ENCODE measurements at places on chromosomes 4 and X.
A peak's percentile ranks its signal among the peaks of the same experiment; 100 is the strongest.

DNA sequence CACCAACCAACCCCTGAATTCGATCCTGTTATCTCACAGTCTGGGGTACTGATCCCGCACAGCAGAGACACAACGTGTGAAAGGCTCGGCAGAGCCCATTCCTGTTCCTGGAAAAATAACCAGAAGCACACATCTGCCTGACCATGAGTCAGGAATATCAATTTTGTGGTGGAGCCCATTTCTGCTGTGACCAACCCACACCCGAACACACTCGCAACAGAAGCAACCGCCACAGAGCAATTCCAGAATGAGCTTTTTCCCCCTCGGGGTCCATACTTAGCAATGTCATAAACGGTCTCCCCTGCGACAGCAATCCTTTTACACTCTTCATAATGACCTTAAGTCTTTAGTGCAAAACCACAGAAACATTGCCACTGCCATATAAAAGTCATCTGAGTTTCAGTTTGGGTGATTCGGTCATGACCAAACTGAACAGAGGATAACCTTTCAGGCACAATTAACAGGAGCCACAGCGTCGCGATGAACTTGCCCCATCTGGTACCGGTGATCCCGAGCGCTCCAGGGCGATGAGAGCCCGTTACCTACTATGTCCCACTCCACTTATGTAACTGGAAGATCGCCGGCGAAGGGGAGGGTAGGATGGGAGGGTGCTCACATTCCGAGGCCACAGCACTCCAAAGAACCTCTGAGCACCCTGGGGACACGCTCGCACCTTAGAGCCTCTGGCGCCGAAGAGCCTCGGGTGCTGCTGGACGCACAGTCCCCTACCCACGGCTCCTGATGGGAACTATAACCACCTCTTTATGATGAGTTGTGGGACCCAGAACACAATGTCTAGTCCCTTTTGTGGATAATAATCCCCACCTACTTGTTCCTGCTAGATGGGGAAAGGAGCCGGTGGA, 1.1 kb downstream of the MECP2 start:
- no peak for DNase-seq

GRCh38 chrX:130060122-130061069, 49.9 kb downstream of the ELF4 start:
- DNase-seq: peak; percentile 72

DNA sequence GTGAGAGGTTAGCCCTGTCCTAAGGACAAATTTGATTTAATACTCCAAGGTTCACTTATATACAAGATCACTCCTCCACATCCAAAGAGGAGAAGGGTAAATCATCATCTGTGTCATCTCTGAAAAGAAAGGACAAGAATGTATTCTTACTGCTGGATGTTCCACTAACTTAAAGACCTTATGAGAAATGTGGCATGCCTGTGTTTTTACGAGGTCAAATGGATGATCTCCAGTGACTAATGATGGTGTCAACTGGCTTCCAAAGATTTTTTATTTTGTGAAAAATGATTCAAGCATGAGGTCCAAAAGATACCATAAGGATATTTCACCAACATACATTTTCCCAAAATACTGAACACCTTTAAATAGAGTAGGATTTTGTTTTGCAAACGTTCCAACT, 143.4 kb downstream of the PTCHD1 start:
- no peak for DNase-seq

DNA sequence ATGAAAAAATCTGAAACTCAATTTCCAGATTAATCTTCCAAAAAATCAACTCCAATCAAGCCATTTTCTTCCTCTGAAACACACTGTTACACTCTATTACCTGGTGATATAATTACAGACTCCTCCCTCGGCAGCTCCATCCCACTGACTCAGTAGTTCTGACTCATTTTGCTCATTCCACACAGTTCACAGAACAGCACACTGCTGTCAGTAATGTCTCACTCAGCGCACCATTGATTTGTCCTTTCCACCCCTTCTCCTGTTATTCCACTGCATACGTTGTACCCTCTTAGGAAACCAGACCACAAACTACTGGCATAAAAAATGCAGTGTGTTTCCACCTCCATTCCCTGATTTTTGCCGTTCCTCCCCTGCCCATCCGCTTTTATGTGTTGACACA, 212.7 kb downstream of the SLIT2 start:
- DNase-seq: no peak

DNA sequence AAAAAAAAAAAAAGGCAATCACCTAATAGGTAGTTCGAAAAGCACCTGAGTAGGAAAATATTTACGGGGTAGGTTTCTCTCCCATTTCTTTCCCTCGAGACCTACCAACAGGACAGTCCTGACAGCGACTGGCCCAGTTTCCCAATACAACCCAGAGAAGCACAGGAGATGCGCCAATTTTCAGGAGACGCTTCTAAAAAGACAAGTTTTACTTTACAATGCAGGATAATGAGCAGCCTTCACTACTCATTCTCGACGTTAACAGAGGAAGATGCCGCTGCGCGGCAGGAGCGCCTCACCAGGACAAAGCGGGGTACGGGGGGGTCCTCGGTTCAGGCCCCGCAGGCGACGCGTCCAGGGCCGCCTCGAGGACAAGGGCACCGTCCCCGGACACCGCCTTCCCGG, 708 bp downstream of the BCLAF3 start:
- DNase-seq: no peak

GRCh38 chrX:56788229-56788628, 59.2 kb downstream of the NBDY start:
- DNase-seq: no peak

DNA sequence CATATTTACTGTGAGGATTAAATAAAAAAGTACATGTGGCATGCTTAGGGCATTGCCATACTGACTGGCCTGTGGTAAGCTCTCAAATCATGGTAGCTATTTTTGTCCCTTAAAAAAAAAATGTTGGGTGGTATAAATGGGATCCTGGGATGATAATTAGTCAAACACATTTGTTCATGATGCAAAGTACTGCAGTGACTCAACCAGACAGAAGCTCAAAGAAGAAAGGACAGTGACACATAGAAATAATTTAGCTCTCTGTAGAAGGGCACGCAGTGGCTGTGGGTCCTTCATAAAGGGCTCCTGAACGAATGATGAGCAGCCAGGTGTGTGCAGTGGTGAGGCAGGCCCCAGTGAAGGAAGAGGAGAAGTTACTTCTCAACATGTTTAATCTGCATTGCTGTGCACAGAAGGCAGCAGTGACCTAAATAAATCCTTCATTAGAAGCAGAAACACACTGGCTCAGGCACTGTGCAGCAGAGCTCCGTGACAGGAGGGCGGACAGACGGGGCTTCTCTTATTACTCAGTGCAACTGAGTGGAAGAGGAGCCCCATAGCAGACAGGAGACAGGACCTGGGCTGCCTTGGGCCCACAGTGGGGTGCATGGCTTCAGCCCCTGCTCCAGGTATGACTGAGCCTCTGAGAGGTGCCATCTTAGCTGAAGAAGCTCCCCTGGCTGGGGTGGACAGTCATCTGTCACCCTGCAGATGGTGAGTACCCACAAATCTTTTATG, 20.3 kb downstream of the HS3ST1 start:
- DNase-seq: no peak

DNA sequence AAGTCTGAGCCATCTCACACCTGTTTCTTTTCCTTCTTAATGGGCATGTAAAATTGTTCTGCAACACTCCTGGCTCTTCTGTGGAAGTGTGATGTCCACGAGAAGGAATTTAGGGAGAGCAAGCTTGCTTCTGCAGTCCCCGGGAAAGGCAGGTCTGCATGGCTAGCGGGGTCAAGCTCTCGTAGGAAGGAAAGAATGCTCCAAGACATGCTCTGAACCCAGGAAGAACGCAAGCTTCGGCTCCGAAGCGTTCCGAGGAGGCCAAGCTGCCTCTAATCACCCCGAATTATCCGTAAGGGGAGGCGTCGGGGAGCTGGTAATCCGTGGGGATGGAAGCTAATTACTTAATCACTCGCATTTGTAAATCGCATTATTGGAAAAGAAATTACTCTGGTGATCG, 177.7 kb downstream of the CRLF2 start:
- no peak for DNase-seq

- DNase-seq: no peak
Measured at GRCh38 chr4:164485136-164485535, 268.8 kb upstream of the SMIM31 start.

GRCh38 chr4:184439856-184440594, 34.3 kb downstream of the IRF2 start:
- no peak for DNase-seq

DNA sequence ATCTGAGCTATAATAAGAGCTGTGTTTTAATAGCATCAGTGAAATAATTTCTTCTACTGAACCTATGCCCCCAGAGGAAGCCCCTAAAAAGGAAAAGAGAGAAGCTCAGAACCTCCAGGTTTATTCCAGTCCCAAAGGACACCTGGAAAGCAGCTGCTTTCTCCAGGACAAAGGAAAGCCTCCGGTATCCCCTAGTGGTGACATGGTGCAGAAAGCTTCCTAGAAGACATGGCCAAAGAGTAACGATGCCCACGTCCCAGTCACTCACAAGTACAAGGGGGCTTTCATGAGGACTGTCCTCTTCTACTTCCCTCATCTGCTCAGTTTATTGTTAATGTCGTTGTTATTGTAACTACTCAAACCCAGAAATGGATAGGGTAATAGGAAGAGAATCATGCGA, 343.9 kb downstream of the UNC5C start:
- DNase-seq: no peak

GRCh38 chrX:144219035-144219434, 335.2 kb downstream of the UBE2NL start:
- DNase-seq: no peak

DNA sequence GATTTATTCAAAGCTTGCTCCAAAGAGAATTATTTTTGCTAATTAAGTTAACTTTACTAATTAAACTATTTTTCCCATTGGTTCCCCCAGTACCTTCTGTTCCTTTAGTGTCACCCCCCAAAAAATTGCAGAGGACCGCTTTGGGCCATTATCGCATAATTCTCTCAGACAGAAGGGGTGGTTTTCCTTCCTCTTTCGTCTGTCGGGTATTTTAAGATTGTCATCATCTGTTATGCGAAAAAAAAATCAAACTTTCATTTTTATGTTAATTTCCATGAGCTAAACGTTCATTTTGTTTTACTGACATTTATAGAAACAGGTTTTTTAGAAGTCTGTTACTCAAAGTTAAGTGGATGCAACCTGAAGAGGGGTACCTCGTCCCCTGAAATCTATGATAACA, 76.2 kb upstream of the DDX3X start:
- DNase-seq: no peak

DNA sequence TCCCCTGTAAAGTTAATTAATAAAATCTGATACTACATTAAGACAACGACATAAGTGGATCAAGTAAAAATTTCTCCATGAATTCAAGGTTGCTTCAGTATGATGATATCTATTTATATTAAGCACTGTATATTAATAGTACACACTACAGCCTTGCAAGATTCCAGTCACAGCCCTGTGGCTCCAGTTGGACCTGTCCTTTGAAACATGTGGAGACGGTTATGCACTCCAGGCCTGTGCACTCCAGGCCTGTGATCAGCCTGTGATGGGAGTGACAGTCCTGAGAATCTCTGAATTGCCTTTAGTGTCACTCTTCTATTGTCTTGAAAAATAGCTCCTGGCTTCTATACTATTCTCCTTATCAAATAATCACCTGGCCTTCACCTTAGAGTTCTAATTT, 981.1 kb upstream of the AGA start:
- no peak for DNase-seq

DNA sequence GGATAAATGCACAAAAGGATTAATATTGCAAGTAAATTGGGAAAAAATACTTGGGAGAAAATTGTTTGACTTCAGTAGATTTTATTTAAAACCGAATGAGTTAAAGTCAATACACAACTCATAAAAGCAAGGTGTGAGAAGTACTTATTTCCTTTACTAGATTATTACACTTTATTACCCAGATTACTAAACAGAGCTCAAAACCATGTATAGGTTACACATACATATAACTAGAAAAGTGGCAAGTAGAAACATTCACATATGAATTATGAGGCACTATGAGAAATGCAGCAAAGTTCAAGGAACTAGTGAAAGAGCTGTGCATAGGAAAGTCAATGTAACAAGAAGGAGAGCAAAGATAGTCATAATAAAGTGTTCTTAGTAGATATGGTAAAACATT, 113.0 kb downstream of the CXXC4 start:
- no peak for DNase-seq

DNA sequence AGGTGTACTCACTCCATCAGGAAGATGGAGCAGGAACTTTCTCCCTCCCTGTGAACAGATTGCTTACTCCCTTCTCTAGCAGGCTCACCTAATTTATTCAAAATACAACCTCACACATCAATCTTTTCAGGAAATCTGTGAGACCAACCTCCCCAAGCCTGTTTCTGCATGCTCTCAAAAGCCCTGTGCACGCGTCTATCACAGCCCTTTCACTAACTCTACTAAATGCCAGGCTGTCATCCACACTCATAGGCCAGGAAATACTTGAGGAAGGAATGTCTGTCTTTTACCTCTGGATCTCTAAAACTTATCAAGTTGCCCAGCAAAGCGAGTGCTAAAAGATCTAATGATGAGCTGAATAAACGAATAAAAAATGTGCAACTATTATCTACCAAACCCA, 11.2 kb downstream of the CAMK2D start:
- DNase-seq: no peak

DNA sequence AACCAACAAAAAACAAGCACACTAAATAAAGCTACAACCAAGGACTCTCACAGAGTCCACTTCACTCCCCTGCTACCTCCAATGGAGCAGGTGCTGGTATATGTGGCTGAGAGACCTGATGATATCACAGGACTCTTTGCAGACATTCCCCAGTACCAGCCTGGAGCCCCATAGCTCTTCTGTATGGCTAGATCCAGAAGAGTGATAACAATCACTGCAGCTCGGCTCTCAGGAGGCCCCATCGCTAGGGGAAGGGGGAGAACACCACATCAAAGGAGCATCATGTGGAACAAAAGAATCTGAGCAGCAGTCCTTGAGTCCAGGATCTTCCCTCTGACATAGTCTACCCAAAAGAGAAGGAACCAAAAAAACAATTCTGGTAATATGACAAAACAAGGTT, 237.1 kb upstream of the TLL1 start:
- DNase-seq: no peak

GRCh38 chrX:119809185-119809666, 17.8 kb upstream of the RPL39 start:
- no peak for DNase-seq

GRCh38 chrX:100880368-100880767, 6.2 kb upstream of the NOX1 start:
- no peak for DNase-seq

- no peak for DNase-seq
Measured at GRCh38 chrX:110310000-110310790, 7.7 kb downstream of the AMMECR1 start.

GRCh38 chr4:140163029-140163810, 9.2 kb upstream of the MAML3 start:
- DNase-seq: no peak

- DNase-seq: no peak
Measured at GRCh38 chrX:129512409-129512808, 10.9 kb downstream of the SMARCA1 start.
